ENCODE measurements at places on chromosomes 4 and X.

DNA sequence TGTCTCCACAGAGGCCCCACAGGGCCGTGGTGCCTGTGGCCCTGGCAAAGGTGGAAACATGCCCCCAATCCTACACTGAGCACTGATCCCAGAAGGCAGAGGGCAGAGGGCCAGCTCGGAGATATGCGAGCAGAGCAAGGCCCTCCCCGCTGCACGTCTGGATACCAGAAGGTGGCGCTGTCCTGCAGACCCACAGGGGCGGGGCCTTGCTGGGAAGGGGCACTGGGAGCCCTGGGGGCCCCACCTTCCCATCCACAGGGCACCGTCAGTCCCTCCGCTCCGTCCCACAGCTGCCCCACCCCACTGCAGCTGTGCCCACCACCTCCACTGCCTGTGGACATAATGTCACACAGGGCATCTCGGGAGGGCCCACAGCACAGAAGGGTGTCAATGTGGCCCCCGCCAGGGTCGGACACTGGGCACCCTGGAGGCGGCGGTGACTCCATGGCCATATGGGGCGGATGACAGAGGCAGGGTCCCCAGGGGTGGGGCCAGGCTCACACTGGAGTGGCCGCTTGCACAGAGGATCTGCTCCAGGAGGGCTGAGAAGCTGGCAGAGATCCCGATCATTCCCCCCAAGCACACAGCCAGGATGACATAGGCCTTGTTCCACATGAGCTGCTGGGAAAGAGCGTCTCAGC lies 4.8 kb downstream of the SLC49A3 start:
- DNase-seq, result no peak

GRCh38 chr4:86563416-86563815 lies 30.7 kb upstream of the PTPN13 start:
- no peak for DNase-seq

DNA sequence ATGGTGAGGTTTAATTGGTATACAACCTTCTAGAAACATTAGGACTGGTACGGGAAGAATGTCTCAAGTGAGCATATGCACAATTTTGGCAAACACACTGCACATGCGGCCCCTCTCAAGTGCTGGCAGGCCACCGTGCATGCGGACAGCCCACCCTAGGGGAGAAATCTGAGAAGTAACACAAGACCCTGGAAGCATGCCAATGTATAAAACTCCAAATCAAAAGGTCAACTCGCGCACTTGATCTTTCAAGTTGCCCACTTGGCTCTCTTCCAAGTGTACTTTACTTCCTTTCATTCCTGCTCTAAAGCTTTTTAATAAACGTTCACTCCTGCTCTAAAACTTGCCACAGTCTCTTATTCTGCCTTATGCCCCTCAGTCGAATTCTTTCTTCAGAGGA lies 488.3 kb downstream of the CFAP47 start:
- no peak for DNase-seq

DNA sequence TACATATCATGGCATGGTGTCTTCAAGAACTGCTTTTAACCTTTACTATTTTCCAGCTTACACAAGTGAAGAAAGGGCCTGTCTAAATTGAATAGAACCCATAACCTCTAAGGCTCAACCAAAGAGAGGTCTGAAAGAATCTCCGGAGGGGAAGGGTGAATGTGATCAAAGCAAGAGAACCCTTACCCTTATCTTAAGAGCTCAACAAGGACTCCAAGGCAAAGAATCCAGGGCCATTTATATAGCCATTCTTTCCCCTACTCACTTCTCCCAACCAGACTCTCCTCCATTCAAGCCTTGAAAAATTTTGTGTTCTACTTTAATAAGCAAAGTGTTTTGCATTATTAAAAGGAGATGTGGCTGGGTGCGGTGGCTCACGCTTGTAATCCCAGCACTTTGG lies 118.7 kb downstream of the SH3RF1 start:
- DNase-seq, result no peak

DNA sequence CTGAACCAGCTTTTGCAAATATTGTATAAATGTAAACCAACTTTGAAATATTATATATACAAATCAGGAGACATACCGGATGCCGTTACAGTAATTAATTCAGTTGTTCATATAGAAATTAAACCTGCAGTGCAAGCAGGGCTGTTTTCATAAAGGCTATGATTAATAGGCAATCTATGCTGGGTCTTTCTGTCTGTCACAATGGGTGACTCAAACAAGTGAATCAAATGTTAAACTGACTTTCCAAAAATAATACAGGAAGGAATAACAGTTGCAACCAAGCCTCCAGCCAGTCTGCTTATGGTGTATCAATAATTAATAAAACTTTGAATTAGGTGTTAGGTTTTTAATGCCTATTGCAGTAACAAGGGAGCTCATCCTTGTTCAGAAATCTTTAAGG lies 43.9 kb downstream of the GABRB1 start:
- DNase-seq, result no peak

DNA sequence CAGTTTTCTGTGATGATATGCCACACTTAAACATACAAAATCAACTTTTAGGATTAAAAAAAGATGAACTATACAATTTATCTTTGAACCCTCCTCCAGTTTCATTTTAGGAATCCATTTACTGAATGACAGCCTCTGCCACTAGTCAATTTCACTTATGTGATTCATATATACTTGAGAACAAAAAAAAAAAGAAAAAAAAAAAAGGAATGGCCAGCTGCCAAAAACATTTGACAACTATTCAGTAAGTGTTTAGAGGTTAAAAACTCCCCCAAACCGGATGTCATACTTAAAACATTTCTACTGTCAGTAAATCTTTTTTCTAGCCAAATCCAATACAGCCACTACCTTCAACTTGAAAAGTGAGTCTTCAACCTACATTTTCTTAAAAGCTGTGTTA lies 266.7 kb upstream of the MAGEB2 start:
- DNase-seq, result no peak

- DNase-seq, result no peak
These were observed 177.0 kb downstream of the CAMK2D start for GRCh38 chr4:113584407-113585150.

DNA sequence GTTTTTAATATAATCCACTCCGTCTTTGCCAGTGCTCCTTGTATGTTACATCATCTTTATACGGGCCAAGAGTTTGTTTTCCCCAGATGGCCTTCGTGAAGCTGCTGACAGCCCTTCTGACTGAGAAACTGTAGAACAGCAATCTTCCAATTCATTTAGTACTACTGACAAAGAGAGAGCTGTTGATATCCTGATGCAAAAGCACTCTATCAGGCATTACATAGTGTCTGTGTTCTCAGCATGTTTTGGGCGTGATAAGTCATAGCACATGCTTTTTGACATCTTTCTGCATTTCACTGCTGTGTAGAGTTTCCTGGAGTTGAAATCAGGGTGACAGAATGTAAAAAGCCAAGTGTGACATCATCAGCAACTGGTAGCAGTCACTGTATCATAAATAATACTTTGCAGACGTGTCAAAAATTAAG lies 746.3 kb upstream of the FAM241A start:
- no peak for DNase-seq

- no peak for DNase-seq
These were observed 16.5 kb downstream of the TRAPPC2 start for GRCh38 chrX:13717700-13718472.

DNA sequence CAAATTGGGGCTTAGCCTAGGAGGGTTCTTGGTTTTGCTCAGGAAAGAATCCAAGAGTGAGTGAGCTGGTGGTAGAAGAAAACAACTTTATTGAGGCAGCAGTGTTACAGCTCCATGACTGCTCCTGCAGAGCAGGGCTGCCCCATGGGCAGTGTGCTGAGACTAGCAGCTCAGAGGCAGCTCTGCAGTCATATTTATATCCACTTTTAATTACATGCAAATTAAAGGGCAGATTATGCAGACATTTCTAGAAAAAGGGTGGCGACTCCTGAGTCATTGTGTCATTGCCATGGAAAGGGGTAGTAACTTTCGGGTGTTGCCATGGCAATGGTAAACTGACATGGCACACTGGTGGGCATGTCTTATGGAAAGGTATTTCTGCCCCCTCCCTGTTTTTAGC lies 202.2 kb downstream of the CLCN4 start:
- no peak for DNase-seq

- DNase-seq, result no peak
These were observed 125.4 kb downstream of the BCOR start for GRCh38 chrX:39972340-39972739.

- DNase-seq, result no peak
These were observed 9.2 kb downstream of the PDE6B start for GRCh38 chr4:634599-634985.

All from body of pancreas (tissue), 4 donors.